Activated naive CD4-positive, alpha-beta T cell treated with Interleukin-2 at 50 U/mL for 16 hours (primary cell): ENCODE measurements at places on chromosomes 3 and 15.

DNA sequence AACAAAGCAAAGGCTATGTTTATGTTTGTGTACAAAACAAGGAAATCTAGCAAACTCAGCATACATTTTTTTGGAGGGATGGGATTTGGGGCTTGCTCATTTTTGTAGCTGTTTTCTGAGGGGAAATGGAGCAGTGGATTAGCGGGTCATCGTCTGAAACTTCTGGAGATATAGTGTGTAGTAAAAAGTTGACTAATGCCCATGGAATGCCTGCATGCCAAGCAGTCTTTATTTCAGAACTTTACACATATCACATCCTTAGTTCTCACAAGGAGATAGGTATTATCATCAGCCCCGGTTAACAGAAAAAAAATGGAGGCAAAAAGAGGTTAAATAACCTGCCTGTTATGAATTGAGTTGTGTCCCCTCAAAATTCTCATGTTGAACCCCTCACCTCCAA, 47.1 kb downstream of the ATP13A4 start:
- no peak for DNase-seq

- DNase-seq = no peak
These were observed 413.4 kb downstream of the MAGI1 start for GRCh38 chr3:65625305-65625704.

GRCh38 chr3:127041933-127042332, 59.0 kb downstream of the PLXNA1 start:
- DNase-seq = no peak

GRCh38 chr3:87120881-87121280, 106.2 kb upstream of the CHMP2B start:
- no peak for DNase-seq

GRCh38 chr3:62607287-62608029, 234.1 kb upstream of the FEZF2 start:
- DNase-seq = no peak

DNA sequence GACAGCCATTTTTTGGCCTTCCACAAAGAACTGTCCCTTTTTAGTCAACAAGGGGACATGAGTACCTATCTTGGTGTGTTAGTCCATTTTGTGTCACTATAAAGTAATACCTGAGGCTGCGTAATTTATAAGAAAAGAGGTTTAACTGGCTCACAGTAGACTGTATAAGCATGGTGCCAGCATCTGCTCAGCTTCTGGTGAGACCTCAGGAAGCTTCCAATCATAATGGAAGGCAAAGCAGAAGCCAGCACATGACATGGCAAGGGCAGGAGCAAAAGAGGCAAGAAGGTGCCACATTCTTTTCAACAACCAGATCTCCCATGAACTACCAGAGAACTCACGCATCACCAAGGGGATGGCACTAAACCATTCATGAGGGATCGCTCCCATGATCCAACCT, 66.1 kb upstream of the VGLL4 start:
- DNase-seq = no peak

GRCh38 chr15:26711445-26711844, 61.4 kb downstream of the GABRB3 start:
- no peak for DNase-seq
